IMR-90 (cell line): ENCODE measurements at places on chromosomes 1 and 21. TPM values are rescaled to one million over a fixed set of nuclear protein-coding genes. Genes with fewer than 3 reads are reported as not detected.

TTLL7 gene
- polyA plus RNA-seq: 4.2 and 5.7 TPM in 2 replicates

RAB3B gene
- polyA plus RNA-seq: 31.4 and 33.6 TPM in 2 replicates

GRCh38 chr1:226542623-226543103 lies 5.9 kb upstream of the STUM start:
- H3K27me3 ChIP-seq: peaks cover 17% of the 10 kb centered on the region
- H3K4me1 ChIP-seq: no peaks in the 10 kb centered on the region
- no peak overlapping the region for H3K4me3 ChIP-seq
- no peak overlapping the region for H3K27ac ChIP-seq
- H3K36me3 ChIP-seq: no peaks in the 10 kb centered on the region
- DNase-seq: no peak

DNA sequence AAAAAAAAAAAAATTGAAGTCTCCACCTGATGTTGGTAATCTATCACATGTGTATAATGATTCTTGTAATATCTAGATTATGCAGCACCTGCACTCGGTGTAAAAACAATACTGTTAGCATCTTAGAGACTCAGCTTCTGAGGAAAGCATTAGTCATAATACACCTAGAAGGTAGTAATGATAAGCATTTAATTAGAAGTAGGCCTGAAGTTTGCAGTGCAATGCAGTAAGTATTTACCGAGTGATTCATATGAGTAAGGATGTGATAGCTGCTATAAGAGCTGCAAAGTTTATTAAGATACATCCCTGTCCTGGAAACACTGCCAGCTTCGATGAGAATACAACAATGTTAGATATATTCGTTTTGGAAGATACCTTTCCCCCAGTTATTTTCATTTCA lies 196.4 kb downstream of the GREM2 start:
- peak; percentile 33 for DNase-seq
- no peak overlapping the region for H3K27ac ChIP-seq
- peaks cover 3% of the 10 kb centered on the region for H3K4me1 ChIP-seq
- H3K4me3 ChIP-seq: no peak overlapping the region
- no peaks in the 10 kb centered on the region for H3K36me3 ChIP-seq

DNA sequence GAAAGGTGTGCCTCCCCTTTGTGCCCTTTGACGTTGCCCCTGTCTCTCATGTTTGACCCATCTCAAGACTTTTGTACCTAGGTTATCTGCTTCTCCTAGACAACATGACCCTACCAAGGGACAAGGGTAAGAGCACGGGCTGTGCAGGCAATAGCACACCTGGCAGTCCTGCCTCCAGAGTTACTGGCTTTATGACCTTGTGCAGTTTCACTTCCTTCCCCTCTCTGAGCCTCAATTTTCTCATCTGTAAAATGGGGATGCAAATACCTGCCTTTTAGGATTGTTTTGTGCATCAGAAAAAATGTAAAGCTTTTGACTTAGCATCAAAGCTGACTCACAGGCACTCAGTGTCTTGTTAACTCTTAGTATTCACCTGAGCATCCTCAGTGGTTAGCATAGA lies 36.4 kb downstream of the ELK4 start:
- H3K27me3 ChIP-seq: no peaks in the 10 kb centered on the region
- H3K4me3 ChIP-seq: no peak overlapping the region
- no peak overlapping the region for H3K27ac ChIP-seq
- no peaks in the 10 kb centered on the region for H3K36me3 ChIP-seq
- H3K4me1 ChIP-seq: peaks cover 20% of the 10 kb centered on the region
- DNase-seq: no peak

DNA sequence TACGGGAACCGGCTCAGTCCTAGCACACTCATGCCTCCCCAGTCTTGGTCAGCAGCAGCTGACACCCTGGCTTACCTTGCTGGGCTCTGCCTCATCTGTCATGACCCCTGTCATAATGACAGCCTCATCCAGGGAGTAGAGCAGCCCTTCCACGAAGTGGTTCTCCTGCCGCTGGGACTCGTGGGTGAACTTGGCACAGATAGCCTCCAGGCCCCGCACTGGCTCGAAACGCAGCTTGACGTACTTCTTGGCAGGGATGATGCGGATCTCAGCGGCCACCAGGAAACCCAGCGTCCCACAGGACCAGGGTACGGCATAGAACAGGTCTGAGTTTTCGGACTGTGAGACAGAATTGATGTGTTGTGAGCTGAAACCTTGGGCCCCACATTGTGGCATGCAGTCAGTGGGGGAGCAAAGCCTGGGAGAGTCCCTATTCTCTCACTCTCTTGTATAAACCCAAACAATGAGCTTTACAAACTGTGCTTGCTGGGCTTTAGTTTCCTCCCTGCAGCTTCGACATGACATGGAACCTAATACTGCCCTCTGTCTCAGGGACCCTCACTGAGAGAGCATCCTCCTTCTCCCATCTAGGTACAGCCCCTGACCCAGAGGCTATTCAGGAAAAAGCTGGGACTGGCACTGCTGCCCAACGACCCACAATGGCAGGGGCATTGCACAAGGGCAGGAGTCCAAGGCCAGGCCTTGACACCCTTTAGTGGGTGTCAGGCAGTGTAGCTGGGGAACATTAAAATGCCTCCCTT lies 15.5 kb downstream of the DHCR24 start:
- H3K27ac ChIP-seq: no peak overlapping the region
- no peaks in the 10 kb centered on the region for H3K27me3 ChIP-seq
- H3K4me1 ChIP-seq: peaks cover 13% of the 10 kb centered on the region
- no peak for DNase-seq
